ENCODE measurements at places on chromosomes 1 and 21.

DNA sequence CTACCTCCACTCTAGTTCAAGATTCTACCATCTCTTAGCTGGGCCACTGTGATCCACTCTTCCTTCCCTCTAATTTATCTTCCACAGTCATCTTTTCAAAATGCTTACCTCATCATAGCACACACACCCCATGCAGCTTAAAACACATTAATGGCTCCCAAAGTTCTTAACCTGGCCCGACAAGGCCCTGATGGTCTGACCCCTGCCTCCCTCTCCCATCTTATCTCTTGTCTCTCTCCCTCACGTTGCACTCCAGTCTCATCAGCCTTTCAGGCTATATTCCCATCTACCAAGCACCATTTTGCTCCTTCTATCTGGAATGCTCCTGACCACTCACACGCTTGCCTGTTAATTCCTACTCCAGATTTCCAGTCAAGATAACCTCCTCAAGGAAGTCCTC, 2.5 kb upstream of the ZBTB8A start:
- no peak for DNase-seq

DNA sequence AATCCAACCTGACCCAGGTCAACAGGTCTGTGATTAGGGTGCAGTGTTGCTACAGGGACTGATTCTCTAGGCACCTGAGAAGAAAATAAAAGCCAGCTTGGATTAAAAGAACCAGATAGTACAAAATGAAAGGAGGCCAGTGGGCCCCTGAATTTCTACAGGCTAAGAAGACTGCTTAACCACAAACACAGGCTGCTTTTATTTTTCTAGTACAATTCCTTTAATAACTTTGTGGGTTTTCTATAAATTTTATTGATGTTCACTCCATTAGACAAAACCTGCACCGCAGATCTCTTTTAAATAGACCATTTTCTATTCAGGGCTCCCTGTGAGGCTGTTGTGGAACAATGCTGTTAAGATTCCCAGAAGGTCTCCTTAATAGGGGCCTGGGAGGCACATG, 9.7 kb upstream of the PRMT2 start:
- DNase-seq = no peak

GRCh38 chr1:20017741-20018140, 38.3 kb upstream of the PLA2G2A start:
- peak; percentile 1 for DNase-seq

DNA sequence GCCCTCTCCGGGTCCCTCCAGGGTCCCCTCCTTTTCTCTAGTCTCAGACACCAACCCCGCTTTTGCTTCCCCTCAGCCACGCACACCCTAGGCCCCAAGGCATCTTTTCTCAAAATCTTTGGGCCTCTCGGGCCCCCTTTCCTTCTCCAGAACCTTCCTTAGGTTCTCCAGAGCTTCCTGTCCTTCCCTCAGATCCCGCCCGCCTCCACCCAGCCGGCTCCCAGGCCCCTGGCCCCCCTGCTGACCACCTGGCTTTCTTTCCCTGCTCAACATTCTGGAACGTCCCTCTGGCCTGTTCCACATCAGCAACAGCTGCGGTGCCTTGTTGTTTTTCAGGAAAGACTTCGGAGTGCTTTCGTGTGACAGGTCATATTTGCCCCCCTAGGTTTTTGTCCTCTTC, 1.2 kb downstream of the ZDHHC18 start:
- no peak for DNase-seq

DNA sequence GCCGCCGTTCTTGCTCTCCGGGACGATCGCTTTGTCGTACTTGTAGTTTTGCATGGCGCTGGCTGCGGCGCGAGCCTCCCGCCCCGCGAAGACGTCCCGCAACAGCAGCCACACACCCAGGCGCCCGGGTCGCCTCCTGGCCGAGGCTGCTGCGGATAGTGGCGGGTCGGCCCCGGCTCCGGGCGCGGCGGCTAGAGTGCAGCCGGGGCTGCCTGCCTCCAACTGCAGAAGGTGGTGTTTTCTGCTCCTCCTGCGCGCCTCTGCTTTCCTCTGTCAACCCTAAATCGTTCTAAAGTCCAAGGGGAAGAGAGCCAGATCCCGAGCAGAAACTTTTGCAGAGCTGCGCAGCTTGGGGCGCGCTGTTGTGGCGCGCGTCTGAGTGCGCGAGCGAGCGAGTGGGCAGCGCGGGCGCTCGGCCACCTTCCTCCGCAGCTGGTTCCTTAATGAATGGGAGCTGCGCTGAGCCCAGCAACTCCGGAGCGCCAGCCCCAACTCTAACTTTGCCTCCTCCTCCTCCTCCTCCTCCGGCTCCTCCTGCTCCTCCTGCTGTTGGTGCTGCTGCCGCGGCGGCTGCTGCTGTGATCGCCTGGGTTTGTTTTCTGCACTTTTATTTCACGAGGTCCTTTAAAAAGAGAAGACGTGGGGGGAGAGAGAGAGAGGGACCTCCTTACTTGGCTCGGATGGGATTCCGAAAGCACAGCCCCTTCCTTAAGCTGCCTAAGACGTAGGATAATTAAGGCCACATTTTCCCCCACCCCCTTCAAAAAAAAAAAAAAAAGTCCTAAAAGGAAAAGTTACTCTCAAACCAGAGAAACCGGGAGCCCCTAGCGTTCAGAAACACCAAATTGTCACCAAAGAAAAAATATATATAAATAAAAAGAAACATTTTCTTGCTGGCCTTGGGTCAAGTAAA, at the start of gene PLPP3:
Gene PLPP3 (minus strand): TSS at position 601 of the 913 bp plus-strand sequence. CDS start 547 bp downstream, at position 54.
- DNase-seq = peak; percentile 93

- no peak for DNase-seq
Measured at GRCh38 chr1:232328486-232329102, 301.3 kb downstream of the SIPA1L2 start.

- DNase-seq = peak; percentile 22
Measured at GRCh38 chr21:40531431-40532110, 315.4 kb downstream of the DSCAM start.

- no peak for DNase-seq
Measured at GRCh38 chr1:218322762-218323161, 22.4 kb upstream of the TGFB2 start.

GRCh38 chr1:224860488-224861338, 68.8 kb upstream of the DNAH14 start:
- DNase-seq = no peak
